Activated CD4-positive, alpha-beta T cell treated with anti-CD3 and anti-CD28 coated beads, Interleukin-2, amount 10 ng/mL, durations not matched to agents 7 days and 5 days (primary cell): ENCODE measurements at places on chromosomes 6 and 20. TPM values are rescaled to one million over a fixed set of nuclear protein-coding genes. Genes with fewer than 3 reads are reported as not detected.

GRCh38 chr6:168115748-168116437 lies 36.9 kb upstream of the FRMD1 start:
- H3K36me3 ChIP-seq, result no peaks in the 10 kb centered on the region
- no peaks in the 10 kb centered on the region for H3K4me1 ChIP-seq
- no peak overlapping the region for H3K4me3 ChIP-seq
- H3K27me3 ChIP-seq, result no peaks in the 10 kb centered on the region

GRCh38 chr6:166202321-166202733 lies 34.7 kb upstream of the TBXT start:
- no peaks in the 10 kb centered on the region for H3K36me3 ChIP-seq
- no peak overlapping the region for H3K27ac ChIP-seq
- no peak for DNase-seq
- peaks cover 6% of the 10 kb centered on the region for H3K27me3 ChIP-seq
- H3K4me3 ChIP-seq, result no peak overlapping the region

- no peak overlapping the region for H3K27ac ChIP-seq
- H3K36me3 ChIP-seq, result no peaks in the 10 kb centered on the region
- DNase-seq, result no peak
- peaks cover 35% of the 10 kb centered on the region for H3K27me3 ChIP-seq
Observed at GRCh38 chr6:157779705-157780604, 43.1 kb upstream of the SNX9 start.

DNA sequence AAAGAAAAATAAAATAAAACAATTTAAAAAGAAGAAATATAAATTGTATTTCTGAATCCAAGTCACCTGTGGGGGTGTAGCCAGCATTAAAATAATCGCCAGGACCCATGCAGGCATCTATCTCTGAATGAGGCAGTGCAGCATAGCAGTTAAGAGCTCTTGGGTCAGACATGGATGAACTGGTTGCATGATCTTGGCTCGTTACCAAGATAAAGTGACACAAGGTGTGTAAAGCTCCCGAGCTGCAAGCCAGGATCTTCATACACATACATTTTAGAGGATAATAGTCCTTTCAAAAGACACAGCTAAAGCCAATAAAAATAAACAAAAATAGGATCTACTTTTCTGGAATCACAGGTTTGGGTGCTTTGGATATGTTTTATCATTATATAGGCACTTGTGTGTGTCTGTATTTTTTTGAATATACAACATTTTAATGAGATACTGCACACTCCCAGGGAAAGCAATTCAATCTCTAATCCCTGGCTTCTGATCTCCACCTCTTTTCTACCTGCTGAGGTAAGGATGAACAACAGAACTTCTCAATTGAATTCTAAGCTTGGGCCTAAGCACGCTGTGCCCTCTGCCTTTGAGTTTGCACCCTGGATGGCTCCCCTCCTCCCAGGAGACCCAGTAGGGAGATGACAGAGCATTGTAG lies 8.9 kb downstream of the TRIM10 start:
- H3K36me3 ChIP-seq, result no peaks in the 10 kb centered on the region
- H3K4me1 ChIP-seq, result peaks cover 4% of the 10 kb centered on the region
- H3K4me3 ChIP-seq, result no peak overlapping the region
- H3K27ac ChIP-seq, result no peak overlapping the region

DNA sequence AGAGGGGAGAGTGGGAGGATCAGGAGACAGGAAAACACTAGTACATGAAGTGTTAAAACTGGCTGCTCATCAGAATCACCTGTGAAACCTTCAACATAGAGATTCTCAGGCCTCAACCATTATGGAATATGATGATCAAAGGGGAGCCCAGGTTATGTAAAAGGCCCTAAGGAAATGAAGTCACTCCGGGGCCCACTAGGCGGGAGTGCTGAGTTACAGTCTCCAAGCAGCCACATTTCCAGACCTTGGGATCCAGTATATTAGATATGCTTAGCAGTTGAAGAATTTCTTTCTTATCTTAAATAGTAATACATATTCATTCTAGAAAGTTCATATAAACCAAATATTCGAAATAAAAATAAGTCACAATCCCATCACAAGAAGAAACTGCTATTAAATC lies 476.3 kb downstream of the PRKN start:
- H3K36me3 ChIP-seq, result no peaks in the 10 kb centered on the region
- no peak overlapping the region for H3K4me3 ChIP-seq
- H3K27me3 ChIP-seq, result no peaks in the 10 kb centered on the region
- H3K4me1 ChIP-seq, result no peaks in the 10 kb centered on the region

GRCh38 chr20:35661053-35661452 lies 3.6 kb downstream of the CPNE1 start:
- H3K36me3 ChIP-seq, result peaks cover 45% of the 10 kb centered on the region
- peak overlapping the region; percentile 98 for H3K4me3 ChIP-seq
- peak overlapping the region; percentile 99 for H3K27ac ChIP-seq
- H3K27me3 ChIP-seq, result no peaks in the 10 kb centered on the region

- no peak overlapping the region for H3K27ac ChIP-seq
- no peaks in the 10 kb centered on the region for H3K36me3 ChIP-seq
- no peak overlapping the region for H3K4me3 ChIP-seq
- DNase-seq, result no peak
- no peaks in the 10 kb centered on the region for H3K4me1 ChIP-seq
- H3K27me3 ChIP-seq, result no peaks in the 10 kb centered on the region
Observed at GRCh38 chr6:112846681-112847080, 499.6 kb downstream of the RFPL4B start.

DNA sequence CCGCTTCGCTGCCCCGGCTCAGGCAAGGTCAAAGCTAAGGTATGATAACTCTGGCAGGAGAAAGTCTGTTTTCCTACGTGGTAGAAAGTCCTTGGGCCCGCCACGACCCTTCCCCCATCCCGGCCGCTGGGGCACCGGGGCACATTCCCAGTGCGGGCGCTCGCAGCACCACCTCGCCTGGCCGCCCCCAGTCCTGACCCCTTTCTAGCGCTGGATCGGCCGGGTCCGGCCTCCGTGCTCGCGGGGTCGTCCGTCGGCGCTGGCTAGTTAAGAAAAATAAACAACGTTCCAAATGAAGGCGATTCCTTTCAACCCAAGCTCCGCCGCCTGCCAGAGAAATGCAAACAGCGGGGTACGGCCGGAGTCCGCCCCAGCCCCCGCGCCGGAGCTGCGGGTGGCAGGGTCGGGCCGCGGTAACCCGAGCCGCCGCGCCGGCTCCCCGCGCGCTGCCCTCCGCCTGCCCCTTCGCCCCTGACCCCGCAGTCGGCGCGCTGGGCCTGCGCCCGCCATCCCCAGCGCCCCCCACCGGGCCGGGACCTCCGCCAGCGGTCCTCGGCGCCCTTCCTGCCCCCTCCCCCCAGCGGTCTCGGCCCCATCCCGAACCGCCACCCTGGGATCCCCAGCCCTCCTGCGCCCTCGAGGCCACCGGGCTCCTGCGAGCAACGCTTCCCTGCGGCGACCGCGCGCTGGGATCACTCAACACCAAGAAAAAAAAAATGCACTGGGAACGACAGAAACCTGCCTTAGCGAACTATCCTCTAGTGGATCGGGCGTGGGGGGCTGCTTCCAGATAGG lies 37.6 kb downstream of the NCR2 start:
- peak overlapping the region; percentile 63 for H3K4me3 ChIP-seq
- H3K4me1 ChIP-seq, result peaks cover 26% of the 10 kb centered on the region
- H3K27ac ChIP-seq, result peak overlapping the region; percentile 44
- H3K36me3 ChIP-seq, result no peaks in the 10 kb centered on the region
- DNase-seq, result no peak

- H3K4me3 ChIP-seq, result no peak overlapping the region
- H3K36me3 ChIP-seq, result no peaks in the 10 kb centered on the region
- no peaks in the 10 kb centered on the region for H3K4me1 ChIP-seq
Observed at GRCh38 chr20:59835448-59836395, 97.7 kb downstream of the SYCP2 start.

GRCh38 chr6:3456395-3456897 lies 404 bp downstream of the SLC22A23 start:
- DNase-seq, result no peak
- H3K27me3 ChIP-seq, result peaks cover 43% of the 10 kb centered on the region
- peaks cover 5% of the 10 kb centered on the region for H3K4me1 ChIP-seq
- no peak overlapping the region for H3K27ac ChIP-seq

DNA sequence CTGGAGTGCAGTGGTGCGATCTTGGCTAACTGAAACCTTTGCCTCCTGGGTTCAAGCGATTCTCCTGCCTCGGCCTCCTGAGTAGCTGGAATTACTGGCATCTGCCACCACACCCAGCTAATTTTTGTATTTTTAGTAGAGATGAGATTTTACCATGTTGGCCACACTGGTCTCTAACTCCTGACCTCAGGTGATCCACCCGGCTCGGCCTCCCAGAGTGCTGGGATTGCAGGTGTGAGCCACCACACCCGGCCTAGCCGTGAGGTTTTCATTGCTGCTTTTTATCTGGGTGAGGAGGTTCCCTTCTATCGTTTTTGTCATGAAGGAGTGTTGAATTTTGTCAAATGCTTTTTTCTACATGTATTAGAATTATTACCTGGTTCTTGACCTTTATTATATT lies 23.9 kb downstream of the SRC start:
- H3K4me3 ChIP-seq, result no peak overlapping the region
- H3K27ac ChIP-seq, result no peak overlapping the region
- no peaks in the 10 kb centered on the region for H3K4me1 ChIP-seq

DNA sequence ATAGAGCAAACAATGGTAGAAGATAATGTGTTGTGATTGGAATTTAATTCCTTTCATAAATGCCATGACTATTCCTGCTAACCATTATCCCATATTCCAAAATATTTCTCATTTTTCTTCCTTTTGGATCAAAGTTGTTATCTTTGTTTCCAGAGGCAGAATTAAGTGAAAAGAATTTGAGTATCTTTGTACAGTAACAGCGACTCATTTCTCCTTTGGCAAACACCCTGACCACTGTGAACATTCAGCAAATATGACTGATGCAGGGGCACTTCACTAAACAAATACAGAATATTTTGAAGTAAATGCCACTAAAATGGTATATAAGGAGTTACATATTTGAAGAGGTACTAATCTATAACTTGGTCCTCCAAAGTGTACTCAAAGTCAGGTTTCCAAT lies 105.0 kb upstream of the LAMP5 start:
- H3K27ac ChIP-seq, result no peak overlapping the region
- H3K4me3 ChIP-seq, result no peak overlapping the region
- no peak for DNase-seq
- H3K27me3 ChIP-seq, result no peaks in the 10 kb centered on the region
- no peaks in the 10 kb centered on the region for H3K36me3 ChIP-seq

DNA sequence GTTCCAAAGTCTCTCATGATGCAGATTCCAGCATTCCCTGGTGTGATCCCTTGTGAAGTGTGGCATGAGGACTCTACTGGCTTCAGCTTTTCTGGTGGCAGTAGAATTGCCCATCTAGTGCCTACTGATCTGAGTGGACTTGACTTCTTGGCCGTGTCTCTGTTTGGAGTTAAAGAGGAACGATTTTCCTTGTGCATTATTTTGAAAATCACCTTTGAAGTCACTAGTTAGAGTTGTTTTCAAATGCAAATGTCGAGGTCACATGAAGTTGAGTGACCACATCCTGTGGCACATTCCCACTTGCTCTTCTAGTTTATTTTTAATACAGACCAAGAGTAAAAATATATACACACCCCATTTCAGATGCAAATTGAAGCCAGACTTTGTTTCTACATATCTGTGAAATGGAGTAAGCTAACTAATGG lies 270.7 kb upstream of the TAB2 start:
- H3K36me3 ChIP-seq, result peaks cover 12% of the 10 kb centered on the region
- no peaks in the 10 kb centered on the region for H3K27me3 ChIP-seq
- H3K4me1 ChIP-seq, result peaks cover 46% of the 10 kb centered on the region
- peak overlapping the region; percentile 67 for H3K27ac ChIP-seq

DNA sequence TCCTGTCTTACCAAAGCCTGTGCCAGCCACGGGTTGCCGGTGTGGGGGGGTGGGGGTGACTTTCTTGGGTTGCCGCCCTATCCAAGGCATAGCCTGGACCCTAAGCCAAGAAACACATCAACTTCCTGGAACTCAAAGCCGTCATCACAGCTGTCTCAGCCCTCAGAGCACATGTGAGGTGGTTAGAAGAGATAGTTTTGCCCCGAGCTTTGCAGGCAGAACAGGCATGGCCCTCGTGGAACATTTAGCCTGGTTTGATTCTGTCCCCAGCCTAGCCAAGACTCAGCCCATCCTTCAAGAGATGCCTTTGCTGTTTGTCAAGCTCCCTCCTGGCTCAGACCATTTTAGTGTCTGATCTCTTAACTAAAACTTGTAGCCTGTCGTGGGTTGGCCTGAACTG lies 64.9 kb downstream of the RREB1 start:
- H3K27ac ChIP-seq, result no peak overlapping the region
- peaks cover 8% of the 10 kb centered on the region for H3K36me3 ChIP-seq
- H3K27me3 ChIP-seq, result no peaks in the 10 kb centered on the region
- DNase-seq, result no peak

DNA sequence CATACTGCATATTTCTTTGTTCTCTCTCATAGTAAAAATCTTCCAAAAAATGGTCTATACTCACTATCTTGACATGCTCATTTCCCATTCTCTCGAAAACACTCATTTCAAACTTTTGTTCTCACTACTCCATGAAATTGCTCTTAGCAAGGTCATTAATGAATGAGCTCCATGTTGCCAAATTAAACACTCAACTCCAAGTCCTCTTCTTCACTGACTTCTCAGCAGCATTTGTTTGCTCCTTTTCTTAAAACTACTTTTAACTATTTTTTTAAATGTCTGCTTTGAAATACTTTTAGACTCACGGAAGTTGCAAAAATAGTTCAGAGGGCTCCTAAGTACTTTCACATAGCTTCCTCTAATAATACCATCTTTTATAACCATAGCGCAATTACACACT lies 274.0 kb upstream of the PREP start:
- H3K36me3 ChIP-seq, result peaks cover 2% of the 10 kb centered on the region
- no peaks in the 10 kb centered on the region for H3K4me1 ChIP-seq
- H3K27ac ChIP-seq, result no peak overlapping the region
- peaks cover 18% of the 10 kb centered on the region for H3K27me3 ChIP-seq

- DNase-seq, result no peak
- no peaks in the 10 kb centered on the region for H3K36me3 ChIP-seq
Observed at GRCh38 chr6:85482206-85482904, 32.5 kb downstream of the NT5E start.

DNA sequence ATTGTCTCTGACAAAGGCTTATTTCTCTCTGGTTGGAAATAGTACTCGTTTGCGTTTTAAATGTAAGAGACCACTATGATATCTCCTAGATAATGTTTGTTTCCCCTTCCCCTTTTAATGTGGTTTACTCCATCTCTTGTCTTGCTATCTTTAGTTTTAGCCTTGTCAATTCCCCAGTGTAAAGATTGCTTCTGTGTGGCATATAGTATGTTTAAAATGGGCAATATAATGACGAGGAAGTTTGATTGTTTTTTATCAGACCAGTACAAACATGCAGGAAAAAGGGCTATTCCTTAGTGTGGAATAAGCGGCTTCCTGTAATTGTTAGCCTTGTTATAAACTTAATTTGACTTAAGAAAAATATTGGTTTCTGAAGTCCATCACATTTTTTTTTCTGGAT lies 3.1 kb downstream of the QKI start:
- H3K27me3 ChIP-seq, result no peaks in the 10 kb centered on the region
- peaks cover 4% of the 10 kb centered on the region for H3K36me3 ChIP-seq
- peak overlapping the region; percentile 95 for H3K4me3 ChIP-seq
- DNase-seq, result no peak

GRCh38 chr6:49423817-49424216 lies 39.2 kb downstream of the MMUT start:
- H3K27ac ChIP-seq, result no peak overlapping the region
- peaks cover 2% of the 10 kb centered on the region for H3K27me3 ChIP-seq
- H3K36me3 ChIP-seq, result no peaks in the 10 kb centered on the region
- H3K4me3 ChIP-seq, result no peak overlapping the region

DLK2 gene
- total RNA-seq, result not detected

SLCO4A1 gene
- 55.2 TPM for total RNA-seq

HEBP2 gene
- 9.2 TPM for total RNA-seq

HLA-A gene
- 1,667 TPM for total RNA-seq

VWA7 gene
- 5.4 TPM for total RNA-seq

BANF2 gene
- not detected for total RNA-seq

RSPO3 gene
- total RNA-seq, result not detected

CTAGE9 gene
- not detected for total RNA-seq
